NCI-H1048 (cell line): ENCODE measurements at places on chromosomes 11 and 22.

- DNase-seq = no peak
Measured at GRCh38 chr11:10310301-10310841, 5.5 kb downstream of the ADM start.

- peak; percentile 70 for DNase-seq
Measured at GRCh38 chr22:23750714-23751440, at the start of gene ZNF70. ZNF70 (minus strand) TSS chr22:23751112; CDS start chr22:23745140, 5,972 bp downstream.

GRCh38 chr11:64185175-64185692 lies 737 bp upstream of the STIP1 start:
- DNase-seq = no peak

GRCh38 chr11:17443926-17444690 lies 32.5 kb downstream of the ABCC8 start:
- no peak for DNase-seq

DNA sequence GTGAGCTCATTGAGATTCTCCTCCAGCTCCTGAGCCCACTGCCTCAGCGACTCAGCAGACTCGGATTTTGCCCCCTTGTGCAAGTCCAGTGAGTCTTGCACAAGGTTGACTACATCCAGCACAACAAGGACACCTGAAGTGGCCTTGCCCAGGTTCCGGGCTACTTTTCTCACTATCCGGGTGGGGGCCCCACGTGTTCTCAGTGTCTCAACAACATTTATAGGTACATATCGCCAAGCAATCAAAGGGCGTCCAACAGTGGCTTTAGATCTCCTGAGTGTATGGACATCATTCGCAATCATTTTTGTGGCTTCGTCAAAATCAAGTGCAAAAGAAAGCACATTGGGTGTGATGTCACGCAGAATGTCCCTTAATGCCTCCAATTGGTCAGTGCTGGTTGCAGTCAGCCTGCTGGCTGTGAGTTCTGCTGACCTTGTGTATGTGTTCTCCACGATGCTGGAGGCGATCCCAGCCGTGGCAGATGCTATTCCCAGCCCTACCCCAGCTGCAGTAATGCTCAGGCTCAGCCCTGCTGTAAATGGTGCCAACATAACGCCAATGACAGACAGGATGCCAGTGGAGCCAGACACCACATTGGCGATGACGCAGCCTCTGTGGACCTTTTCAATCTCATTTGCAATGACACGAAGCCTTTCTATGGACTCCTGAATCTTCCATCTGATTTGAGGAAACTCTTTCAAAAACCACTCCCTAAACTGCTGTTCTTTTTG lies 10.3 kb downstream of the APOL4 start:
- no peak for DNase-seq

DNA sequence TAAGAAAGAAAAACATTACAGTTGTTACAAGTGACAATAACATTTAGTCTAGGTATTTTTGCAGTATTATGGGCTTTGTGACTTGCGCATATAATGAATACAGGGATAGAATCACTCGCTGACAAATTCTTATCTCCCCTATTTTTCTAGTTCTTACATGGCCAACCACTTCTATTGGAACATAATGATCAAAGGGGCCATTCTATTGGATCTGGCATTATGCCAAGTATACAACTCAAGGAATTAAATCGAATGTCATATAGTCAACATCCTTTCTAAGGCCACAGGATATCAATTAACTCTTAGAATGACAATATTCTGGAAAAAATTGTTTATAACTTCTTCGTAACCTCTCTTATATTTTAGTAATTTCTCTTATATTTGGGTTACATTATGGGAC lies 272.0 kb downstream of the TTC28 start:
- DNase-seq = no peak

GRCh38 chr11:86442420-86442819 lies 67.7 kb downstream of the CCDC81 start:
- DNase-seq = no peak
